ENCODE measurements at places on chromosomes 7 and 10.

- DNase-seq: no peak
Measured at GRCh38 chr10:80924063-80924952, 386.6 kb downstream of the SH2D4B start.

GRCh38 chr7:137996386-137996851, 5.5 kb downstream of the CREB3L2 start:
- no peak for DNase-seq

GRCh38 chr10:61110936-61111335, 167.0 kb upstream of the RHOBTB1 start:
- DNase-seq: no peak

DNA sequence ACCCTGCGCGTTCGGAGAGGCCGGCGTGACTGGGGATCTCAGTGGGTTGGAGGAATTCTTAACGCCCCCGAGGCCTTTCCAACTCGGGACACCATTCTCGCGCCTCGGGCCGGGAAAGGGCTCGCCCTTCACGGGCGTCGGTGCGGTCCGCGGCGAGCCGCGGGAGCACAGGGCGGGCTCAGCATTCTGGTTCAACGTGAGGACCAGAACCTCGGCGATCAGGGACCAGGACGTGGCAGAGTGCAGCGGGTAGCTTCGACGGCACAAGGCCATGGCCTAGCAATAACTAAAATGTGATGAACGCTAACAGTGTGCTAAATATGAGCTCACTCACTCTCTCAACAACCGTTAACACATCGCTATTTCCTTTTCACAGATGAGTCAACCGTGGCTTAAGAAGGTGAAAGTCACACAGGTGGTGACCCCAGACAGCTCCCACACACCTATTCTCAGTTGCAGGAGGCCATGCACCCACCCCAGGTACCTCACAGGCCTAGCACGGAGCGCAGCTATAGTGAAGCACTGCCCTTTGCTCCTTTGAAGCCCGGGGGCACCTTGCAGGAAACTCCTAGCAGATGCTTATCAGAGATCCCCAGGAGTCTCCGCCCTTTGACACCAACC, 4.5 kb upstream of the EMX2 start:
- DNase-seq: no peak

- no peak for DNase-seq
Measured at GRCh38 chr7:11737723-11738122, 94.3 kb downstream of the THSD7A start.

- DNase-seq: no peak
Measured at GRCh38 chr10:110706690-110707098, 62.6 kb downstream of the RBM20 start.

DNA sequence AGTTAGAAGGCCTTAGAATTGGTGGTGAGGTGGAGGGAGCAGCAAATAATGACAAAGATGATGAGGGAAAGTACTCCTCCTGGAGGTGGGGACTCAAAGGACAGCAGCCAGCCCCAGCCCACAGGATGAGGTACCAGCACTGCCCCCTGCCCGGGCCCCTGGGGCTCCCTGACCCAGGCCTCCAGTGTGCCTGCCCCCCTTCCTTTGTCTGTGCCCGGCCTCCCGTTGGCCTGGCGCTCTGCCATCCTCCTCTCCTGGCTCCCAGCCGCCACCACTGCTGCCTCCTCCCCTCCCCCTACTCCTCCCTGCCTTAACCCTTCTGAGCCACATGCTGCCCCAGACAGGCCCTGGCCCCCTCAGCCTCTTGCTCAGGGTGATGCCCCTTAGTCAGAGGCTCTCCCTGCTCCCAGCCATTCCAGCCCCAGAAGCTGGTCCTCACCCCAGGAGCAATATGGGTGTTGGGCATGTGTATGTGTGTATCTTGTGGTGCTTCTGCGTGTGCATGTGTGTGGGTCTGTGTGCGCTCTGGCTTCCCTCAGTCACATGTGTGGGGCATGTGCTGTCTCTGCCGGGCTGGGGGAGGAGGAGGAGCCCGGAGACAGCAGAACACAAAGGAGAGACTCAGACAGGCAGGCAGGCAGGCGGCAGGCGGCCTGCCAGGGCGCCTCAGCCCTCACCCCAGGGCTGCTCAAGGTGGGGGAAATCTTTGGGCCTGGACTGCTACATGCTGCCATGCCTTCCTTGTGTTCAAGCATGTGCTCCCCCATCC, 2.6 kb downstream of the LDB1 start:
- peak; percentile 55 for DNase-seq
